ENCODE measurements at places on chromosomes 7 and 10. TPM values are rescaled to one million over a fixed set of nuclear protein-coding genes. Genes with fewer than 3 reads are reported as not detected.

SEC31B gene
- total RNA-seq = 14.1 TPM

SPDYE5 gene
- total RNA-seq = 0.15 TPM

C7orf57 gene
- total RNA-seq = not detected

ELAPOR2 gene
- 6.1 TPM for total RNA-seq

ADGRA1 gene
- 0.07 TPM for total RNA-seq

ADCY1 gene
- 2.0 TPM for total RNA-seq

TCERG1L gene
- 8.0 TPM for total RNA-seq

LIPF gene
- not detected for total RNA-seq

SUN3 gene
- not detected for total RNA-seq

DNA sequence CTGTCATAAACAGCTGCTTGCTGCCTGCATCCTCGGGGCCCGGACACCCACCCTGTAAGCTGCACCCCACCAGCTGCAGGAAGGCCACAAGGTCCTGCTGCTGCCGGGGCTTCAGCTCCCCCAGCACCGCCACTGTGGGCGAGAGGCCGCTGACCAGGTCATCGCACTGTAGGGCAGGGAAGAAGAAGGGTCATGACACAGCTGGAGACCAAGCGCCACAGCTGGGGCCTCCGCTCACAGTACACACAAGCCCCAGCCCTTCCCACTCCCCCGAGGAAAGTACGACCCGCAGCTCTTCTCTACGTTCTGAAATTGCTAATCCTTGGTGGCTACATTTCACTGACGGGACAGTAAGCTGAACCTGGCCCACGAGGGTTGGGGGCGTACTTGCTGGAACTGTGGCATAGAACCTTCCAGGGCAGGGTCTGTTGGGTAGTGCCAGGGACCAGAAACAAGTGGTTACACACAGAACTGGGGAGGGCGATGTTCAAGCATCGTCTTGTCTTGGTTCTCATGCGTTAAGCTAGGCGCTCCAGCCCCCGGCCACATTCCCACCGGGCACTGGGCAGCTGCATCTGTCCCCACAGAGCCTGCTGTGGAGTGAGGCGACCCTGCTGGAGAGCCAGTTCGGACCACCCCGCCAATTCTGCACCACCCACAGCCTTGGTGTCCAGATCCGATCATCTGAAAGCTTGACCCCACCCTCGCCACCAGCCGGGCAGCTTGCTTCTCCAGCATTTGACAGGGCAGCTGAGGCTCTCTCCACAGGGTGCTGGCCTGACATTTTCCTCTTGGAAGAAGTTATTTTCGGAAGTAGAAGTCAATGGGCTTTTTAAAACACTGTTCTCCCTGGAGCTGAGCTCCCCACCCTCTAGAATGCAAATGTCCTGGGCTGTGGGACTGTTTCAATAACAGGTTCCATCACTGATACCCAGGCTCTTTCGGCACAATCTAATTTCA is 50.8 kb downstream of the GSDME start:
- no peak for DNase-seq

DNA sequence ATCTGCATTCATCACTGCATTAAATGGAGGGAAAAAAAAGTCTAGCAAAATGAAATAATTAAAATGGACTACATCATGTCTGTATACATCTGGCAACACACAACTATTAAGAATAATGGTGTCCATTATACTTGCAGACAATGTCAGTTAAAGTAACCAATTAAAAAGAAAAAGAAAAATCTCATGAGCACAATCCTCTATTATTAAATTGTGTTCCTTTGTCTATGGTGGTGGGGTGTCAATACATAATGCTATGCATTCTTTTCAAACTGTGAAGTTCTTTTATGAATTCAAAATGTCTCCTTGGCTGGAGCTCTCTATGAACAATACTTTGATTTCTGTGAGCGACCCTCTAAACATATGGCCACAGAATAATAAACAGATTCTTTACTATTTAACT is 63.5 kb downstream of the NRP1 start:
- no peak for DNase-seq

GRCh38 chr7:18366394-18366793 is 129.2 kb upstream of the HDAC9 start:
- DNase-seq = no peak

DNA sequence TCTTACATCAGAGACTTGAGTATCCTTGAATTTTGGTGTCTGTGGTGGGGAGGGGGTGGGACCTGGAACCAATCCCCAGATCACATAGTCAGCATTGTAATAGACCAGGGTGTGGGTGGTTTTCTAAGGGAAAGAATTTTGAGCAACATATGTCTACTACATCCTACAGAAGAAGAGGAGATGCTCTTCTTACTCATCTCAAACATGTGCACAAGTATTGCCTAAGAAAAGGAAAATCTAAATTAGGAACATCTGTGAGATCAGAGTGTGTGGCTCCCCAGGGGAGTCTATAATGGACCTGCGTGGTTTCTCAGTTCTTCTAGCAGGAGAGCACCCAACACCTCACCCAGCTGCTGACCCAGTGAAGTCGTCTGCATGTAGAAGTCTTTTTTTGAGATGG is 148.8 kb downstream of the CCDC3 start:
- DNase-seq = no peak

- DNase-seq = no peak
Observed at GRCh38 chr10:49264177-49264677, 34.7 kb upstream of the C10orf71 start.

DNA sequence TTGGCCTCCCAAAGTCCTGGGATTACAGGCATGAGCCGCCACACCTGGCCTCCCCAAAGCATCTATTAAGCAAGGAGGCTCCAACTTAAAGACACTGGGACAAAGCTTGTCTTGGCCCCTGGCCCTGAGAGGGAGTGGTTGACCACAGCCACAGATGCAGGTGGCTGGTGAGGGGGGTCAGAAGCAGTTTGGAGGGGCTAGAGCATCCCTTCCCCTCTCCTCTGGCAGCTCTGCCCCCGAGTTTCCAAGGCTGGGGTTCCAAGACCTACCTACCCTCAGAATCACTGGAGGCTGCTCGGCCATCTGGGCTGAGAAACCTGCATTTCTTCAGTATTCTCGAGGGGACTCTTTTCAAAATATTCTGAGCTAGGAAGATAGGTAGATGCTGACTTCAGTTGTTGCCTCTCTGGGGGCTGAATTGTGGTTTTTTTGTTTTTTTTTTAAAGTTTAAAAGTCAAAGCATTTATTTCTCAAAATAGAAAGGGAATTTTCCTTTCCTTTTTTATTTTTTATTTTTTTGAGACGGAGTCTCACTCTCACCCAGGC is 32.6 kb downstream of the DDIT4 start:
- no peak for DNase-seq

- DNase-seq = no peak
Observed at GRCh38 chr7:55792048-55792447, 70.5 kb downstream of the SEPTIN14 start.

DNA sequence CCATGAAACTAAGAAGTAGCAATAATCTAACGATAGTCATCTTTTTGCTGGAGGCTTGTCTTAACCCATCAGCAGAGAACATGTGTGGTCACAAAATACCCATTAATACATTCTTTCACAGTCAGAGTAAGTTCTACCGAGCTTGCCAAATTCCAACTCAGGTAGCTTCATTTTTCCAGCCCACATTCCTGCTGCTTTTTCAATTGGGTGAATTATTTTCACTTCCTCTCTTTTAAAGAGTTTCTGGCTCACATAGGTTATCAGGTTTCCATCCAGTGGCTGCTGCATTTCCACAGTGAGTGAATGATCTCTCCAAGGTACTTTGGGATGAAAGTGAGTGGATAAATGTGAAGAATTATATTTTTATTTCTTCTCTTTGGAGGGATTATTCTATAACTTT is 233.1 kb downstream of the SEMA3E start:
- DNase-seq = no peak

- no peak for DNase-seq
Observed at GRCh38 chr10:67668448-67668847, 27.5 kb downstream of the CTNNA3 start.

- DNase-seq = no peak
Observed at GRCh38 chr7:36734731-36735130, 10.4 kb upstream of the AOAH start.

DNA sequence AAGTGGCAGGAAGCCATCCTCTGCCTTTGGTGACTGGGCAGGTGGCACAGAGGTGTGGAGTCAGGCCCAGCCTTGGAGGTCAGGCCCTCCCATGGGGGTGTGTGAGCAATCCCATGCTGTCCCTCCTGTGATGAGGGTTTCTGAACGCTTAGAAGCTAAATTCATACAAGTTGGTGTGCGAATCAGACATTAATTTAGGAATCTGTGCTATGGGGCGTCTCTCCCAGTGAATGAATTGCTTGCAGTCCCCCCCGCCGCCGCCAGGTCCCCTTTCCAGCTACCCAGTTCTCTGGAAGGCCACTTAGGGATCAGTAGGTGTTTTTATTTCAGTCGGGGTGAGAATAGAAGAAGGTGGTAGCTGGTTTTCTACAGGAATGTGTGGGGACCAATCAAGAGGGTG is 37.5 kb downstream of the LRRC18 start:
- DNase-seq = no peak

DNA sequence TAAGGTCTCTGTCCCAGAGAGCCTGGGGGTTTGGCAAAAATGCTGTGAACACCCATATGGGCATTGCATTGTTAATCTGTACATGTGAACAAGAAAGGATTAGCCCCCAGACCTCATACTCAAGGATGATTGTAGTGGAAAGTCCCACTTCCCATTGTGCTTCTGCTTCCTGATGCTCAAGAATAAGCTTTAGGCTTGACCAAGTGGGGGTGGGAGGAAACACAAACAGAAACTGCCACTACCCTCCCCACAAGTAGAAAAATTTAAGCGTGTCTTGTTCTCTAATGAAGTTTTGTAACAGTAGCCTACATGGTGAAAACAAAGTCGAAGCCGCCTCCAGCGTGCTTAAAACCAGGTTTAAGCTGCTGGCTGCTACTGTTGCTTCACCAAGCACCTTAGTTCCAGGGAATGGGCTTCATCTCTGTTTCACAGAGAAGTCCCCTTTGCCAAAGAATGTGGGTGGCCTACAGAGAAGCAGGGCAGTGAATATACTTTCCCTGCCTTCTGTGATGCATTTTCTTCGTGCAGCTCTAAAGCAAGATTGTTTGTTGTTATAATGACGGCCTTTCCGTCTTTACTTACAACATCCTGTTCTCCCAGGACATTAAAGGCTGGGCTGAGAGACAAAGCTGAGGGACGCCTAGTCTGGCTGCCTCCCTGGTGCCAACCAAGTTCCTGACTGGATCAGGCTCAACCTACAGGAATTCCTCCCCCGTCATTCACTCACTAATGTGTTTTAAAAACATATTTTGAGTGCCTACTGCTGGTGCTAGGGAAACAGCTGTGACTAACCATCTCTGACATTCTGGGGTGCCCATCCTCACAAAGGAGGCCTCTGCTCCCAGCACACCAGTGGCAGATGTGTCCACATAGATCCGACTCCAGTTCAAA is 32.1 kb upstream of the CCSER2 start:
- DNase-seq = no peak

DNA sequence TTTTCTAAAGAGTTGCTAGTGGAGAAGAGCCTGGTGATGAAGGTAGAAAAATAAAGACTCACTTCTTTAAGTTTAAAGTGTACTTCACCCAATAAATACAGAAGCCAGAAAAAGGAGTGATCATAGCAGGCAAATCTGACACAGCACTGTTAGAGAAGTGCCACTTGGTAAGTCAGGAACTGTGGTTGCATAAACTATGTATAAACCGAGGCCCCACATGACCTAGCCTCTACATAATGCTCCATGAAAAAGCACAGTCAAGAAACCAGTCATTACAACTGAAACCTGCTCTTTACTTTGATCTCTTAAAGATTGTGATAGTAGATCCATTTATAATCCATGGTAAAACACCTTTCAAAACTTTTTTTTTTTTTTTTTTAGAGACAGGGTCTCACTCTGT is 172.1 kb upstream of the PHYHIPL start:
- no peak for DNase-seq

- DNase-seq = no peak
Observed at GRCh38 chr7:3461923-3462322, 160.9 kb downstream of the SDK1 start.

DNA sequence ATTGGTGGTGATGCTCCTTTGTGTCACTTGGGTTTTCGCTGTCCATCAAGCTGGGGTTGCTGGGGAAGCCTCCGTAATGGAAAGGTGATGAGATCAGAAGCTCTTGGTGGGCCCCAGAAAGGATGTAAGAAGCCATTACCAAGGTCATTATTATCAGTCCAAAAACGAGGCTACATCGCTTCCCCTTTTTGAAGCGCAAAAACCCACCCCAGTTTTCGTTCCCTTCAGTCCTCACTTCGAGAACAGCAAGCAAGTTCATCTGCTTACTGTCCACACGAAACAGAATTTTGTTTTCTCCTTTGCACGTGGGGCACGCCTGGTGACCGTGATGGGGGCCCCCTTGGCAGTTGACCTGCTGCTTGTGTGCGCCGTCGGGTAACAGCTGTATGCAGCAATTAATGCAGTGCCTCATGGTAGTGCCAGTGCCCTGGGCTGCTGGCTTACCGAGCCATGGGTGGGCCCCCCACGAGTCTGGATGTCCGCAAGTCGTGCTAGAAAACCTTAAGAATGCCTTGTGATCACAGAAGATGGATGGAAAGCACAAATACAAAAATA is 47.5 kb downstream of the CHST15 start:
- no peak for DNase-seq

GRCh38 chr10:124329941-124330340 is 88.8 kb downstream of the OAT start:
- DNase-seq = no peak

DNA sequence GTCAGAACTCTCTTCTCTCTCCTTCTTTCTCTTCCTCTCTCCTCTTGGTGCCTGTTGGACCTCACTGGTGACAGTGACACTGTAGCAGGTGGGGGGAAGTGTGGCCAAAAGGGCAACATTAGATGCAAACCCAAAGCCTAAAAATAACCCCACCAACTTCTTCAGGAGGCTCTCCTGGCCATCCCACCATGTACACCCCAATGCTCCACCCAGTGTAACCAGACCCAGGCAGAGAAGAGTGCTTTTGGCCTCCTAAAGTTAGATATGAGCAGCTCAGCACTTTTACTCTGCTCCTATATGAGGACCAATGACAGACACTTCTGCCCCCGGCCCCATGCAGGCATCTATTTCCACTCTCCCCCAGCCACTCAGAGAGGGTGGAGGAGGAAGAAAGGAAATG is 5.5 kb downstream of the MYOZ1 start:
- no peak for DNase-seq

DNA sequence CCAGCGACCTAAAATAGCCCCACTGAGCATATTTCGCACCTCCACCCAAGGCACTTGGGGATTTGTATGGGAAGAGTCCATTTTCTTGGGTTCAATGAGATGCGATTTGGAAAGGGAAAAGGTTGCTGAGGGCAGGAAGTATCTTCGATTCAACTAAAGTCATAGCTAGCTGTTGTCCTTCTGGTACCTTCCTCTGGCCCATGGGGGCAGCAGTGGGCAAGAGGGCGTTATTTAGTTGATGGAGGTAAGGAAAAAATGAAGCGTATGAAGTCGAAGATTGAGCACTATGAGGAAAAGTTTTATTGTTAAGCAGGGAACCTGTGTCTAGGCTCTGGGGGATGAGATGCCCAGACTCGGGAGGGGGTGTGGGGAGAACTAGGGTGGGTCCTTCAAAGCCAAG is 135.4 kb downstream of the EVX1 start:
- no peak for DNase-seq

GRCh38 chr10:17785276-17785930 is 23.7 kb upstream of the MRC1 start:
- DNase-seq = no peak

Measured in ovary (tissue), 10 donors.